AG10803 (cell line): ENCODE measurements at places on chromosomes 2 and 18.
A peak's percentile ranks its signal among the peaks of the same experiment; 100 is the strongest.

DNA sequence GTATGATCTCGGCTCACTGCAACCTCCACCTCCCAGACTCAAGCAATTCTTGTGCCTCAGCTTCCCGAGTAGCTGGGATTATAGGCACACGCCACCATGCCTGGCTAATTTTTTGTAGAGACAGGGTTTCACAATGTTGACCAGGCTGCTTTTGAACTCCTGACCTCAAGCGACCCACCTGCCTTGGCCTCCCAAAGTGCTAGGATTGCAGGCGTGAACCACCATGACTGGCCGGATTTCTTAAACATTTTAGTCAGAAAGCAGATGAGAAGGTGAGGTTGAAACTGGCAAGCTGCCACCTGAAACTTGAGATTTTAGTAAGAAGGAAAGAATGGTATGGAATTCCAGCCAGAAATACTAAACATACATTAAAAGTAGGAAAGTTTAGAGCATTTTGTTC, 31.9 kb downstream of the KLHL23 start:
- DNase-seq = no peak

GRCh38 chr18:74731097-74731496, 133.4 kb downstream of the ZNF407 start:
- peak; percentile 81 for DNase-seq

DNA sequence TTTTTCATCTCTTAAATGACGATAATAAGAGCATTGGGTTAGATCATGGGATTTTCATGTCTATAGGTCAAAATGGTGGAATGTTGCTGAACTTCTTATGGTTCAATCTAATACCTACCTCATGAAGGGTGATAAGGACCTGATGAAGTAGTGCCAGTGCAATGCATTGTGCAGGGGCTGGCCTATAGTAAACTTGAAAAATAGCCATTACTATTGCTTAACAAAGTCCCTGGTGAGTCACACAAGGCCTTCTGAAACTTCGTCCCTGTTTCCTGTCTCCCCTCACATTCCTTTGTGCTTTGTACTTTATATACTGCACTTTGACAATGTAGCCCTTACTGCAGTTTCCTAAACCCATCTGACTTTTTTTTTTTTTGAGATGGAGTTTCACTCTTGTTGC, 515.9 kb downstream of the SLC4A3 start:
- DNase-seq = peak; percentile 83

DNA sequence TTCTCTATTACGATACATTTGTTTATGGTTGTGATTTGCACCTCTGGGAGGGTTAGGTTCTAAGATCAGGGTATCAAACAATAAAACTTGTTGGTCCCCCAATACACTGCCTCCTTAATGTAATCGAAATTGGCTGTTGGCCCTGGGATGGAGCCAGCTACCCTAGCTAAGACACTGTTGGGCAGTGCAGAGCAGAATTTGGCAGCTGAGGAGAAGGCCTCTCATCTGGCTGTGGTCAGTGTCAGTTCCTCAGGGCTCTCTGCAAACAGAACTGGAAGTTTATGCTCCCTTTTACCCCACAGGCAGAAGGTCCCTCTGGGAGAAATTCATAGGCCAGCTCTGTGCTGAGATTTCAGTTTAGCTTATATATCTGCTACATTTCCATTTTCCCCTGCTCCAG, 8.6 kb upstream of the HAAO start:
- peak; percentile 31 for DNase-seq

DNA sequence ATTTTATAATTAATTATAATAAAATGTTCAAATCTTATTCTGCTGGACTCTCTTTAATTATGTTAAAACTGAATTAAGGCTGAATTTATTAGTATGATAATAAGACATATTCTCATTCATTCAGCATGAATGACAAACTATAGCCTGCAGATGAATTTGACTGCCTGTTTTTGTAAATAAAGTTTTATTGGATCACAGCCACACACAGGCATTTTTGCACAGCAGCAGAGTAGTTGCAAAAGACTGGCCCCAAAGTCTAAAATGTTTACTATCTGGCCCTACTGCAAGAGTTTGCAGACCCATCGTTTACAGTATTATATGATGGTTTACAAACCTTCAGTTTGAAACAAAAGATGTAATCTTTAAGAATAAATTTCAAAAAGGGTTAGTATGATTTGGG, 58.6 kb downstream of the RMDN2 start:
- DNase-seq = no peak

DNA sequence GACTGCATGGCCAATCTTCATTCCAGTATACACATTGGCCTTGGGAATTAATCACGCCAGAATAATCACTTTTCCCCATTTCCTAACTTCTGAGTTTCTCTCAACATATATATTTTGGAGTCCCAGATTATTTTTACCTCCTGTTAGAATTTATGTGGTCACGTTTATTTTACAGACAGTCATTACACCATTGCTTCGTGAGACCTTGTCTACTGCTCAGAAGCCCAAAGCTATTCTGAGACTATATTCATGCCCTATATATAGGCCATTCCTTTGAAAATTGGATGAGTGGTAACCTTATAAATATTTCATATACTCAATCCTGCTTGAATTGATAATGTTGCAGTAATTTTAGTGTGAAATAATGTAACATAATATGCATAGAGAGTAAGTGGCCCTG, 610.0 kb upstream of the CDH2 start:
- no peak for DNase-seq

DNA sequence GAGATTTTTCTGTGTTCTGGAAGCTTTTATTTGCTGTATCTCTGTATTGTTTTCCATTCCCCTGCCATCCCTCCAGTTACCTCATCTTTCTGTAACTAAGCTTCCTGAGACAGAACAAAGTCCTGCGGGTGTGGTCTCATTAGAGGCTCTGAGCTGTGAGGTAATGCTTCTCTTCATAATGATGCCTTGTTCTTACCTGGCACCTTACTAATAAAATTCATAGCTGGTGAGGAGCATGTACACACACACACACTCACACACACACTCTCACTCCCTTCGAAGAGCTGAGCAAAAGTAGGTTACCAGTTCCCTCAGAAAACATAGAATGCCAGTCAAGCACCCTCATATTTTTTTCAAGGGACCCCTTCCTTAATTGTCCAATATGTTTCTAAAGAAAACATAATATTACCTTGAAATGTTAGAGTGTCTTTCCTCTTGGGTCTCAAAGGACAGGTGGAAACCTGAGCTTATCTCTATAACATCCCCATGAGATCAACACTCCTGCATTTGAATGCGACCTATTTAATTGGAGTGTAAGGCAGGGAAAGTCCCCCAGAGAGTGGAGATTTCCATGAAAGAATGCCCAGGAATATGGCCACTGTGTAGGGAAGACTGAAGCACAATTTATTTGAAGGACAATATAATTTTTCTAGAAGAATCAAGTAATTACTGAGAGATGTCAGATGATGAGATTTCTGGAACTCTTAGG, 161.6 kb upstream of the NCK2 start:
- no peak for DNase-seq

DNA sequence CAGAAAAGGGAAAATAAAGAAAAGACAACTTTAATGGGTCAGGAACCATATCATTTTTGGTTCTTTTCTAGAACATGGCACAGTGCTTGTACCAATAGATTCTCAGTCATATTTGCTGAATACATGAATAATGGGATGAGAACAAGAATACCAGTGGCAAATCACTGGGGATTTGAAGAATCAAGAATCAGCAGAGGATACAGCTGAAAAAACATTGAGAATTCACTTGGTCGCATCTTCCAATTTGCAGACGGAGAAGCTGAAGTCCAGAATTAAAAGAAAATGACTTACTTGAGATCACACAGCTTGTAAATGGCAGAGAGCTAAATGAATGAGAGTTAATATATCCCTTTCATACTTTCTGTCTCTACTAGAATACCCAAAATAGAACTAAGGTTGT, 362.2 kb downstream of the RAD51AP2 start:
- DNase-seq = no peak

- peak; percentile 0 for DNase-seq
Measured at GRCh38 chr18:32735781-32736180, 37.0 kb downstream of the KLHL14 start.

DNA sequence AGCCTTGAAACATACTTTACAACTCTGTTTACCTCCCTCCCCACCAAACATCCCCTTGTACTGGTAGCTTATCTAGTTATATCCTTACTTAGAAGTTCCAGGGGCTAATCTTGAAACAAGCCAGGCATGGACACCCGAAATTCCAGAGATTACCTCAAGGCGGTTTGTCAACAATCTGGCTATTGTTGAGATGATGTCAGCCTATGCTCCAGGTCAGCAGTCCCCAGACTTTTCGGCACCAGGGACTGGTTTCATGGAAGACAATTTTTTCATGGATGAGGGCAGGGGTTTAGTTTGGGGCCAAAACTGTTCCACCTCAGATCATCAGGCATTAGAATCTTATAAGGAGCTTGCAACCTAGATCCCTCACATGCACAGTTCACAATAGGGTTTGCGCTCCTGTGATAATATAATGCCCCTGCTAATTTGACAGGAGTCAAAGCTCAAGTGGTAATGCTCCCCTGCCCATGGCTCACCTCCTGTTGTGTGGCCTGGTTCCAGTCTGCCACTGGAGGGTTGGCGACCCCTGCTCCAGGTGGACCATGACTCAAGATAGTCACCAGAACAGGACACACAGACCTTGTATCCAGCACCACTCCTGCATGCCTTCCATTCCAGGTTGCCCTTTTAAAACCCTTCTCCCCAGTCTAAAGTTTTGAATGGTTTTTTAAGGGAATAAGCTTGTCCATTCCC, 171.2 kb downstream of the SPAG16 start:
- no peak for DNase-seq

DNA sequence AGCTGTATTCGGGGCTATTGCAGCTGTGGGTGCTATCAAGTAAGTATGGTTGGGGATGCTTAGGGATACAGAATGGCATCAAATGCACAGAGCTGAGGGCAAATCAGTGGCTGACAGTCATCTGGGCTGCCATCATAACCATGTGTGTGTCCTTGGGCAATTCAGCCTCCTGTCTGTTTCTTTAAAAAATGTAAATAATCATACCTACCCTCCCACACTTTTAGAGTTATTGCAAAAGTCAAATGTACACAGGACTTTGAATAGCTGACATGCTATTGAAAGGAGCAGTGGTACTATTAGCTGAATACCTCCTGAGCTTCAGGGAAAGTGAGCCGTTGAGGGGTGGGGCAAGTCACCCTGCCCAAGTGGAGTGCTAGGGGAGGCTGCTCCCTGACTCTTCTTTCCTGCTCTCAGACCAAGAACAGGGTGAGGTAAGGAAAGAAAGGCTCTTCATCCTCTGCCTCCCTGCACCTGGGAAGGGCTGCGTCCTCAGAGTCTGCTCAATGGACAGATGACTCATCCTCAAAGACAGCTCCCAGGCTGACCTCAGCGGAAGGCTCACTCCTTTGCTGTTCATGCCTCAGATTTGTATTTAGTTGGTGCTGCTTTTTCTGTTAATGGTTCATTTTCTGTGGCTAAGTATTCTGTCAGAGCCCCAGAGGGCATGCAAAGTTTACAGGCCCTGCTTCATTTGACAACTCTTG, 54.9 kb upstream of the BZW1 start:
- peak; percentile 68 for DNase-seq

DNA sequence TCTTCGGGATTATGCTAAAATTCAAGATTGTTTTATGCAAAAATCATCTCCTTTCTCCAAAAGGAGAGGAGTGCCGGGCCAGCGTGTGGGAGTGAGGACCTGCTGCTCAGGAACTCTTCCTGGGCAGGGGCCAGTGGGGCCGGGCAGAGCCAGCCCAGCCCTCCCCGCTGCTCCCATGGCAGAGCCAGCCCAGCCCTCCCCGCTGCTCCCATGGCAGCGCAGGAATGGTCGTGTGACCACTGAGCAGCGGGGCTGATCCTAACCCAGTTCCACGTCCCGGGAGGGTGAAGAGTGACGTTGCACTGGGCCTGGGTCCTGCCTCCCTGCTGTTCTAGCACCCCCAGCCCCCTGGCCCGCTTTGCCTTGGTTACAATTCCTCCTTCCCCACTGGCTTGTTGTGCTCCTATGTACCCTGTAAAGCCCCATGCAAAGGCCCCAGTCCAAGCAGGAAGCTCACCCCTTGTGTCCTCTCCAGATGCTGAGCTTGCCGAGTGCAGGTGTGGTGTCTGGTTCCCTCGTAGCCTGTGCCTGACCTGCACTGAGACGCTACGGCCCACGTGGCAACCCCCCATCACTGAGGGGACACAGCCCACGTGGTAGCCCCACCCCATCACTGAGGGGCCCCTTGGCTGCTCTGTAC, 11.4 kb upstream of the NEU4 start:
- no peak for DNase-seq
